ENCODE measurements at places on chromosomes 7 and 10.

DNA sequence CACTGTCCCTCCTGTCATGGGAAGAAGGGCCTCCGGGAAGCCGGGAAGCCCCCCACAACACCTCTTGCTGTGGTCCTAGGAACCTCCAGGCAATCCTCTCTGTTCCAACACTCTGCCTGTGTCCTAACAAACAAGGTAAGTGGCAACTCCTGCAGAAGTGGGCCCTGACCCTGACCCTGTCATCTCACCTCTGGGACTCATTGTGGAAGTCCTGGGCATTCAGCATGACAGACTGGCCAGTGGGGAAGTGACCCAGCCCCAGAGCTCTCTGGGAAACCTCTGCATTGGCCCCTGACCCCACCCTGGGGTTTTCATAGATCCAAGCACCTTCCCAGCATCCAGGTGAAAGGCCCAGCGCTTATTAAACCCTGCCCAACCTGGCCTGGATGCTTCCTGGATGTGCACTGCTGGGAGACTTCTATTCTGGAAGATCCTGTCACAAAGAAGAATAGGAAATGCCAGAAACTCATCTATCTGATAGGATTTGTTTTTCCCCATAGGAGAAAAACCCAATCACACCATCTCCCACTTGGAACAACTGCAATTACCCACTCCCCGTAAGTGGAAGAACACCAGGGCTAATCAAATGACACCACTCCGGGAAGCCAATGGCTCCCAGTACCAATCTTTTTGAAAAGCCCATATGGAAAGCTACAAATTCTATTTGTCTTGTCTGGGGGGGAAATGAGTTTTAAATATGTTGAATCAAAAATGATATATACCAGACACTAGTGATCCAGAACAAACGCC lies 24.3 kb downstream of the LEP start:
- DNase-seq: no peak

- peak; percentile 56 for DNase-seq
Measured at GRCh38 chr7:101743241-101743994, 74.0 kb upstream of the CUX1 start.

GRCh38 chr10:98263088-98263487 lies 4.9 kb downstream of the LOXL4 start:
- no peak for DNase-seq

- no peak for DNase-seq
Measured at GRCh38 chr7:15215616-15216015, 313.1 kb upstream of the DGKB start.

DNA sequence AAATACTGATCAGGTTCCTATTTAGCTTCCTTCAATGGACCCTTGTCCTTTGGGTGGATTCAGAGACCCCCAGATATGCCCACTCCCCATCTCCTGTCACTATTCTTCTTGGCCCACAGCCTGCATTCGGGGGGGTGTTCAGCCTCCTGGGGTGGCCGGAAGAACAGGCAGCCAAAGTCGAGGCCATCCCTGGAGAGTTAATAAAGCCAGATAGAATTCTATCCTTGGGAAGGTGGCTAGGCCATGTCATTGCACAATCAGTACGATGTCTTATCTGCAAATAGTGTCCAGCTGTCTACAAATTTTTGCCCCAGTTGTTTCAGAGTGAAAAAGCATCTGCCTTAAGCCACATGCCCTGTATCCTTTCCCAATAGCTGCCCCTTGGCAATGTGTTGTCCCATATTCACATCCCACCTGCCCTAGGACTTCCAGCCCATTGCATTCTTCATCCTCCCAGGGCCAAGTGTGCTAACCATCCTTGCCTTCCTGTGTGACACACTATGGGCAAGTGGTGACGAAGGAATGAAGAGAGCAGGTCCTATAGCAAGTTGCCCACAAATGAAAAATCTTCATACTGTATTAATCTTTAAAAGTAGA lies 9.9 kb upstream of the FAM107B start:
- no peak for DNase-seq

- no peak for DNase-seq
Measured at GRCh38 chr7:69687739-69688433, 89.6 kb downstream of the AUTS2 start.

- no peak for DNase-seq
Measured at GRCh38 chr7:116367171-116367813, 132.2 kb upstream of the CAV2 start.

DNA sequence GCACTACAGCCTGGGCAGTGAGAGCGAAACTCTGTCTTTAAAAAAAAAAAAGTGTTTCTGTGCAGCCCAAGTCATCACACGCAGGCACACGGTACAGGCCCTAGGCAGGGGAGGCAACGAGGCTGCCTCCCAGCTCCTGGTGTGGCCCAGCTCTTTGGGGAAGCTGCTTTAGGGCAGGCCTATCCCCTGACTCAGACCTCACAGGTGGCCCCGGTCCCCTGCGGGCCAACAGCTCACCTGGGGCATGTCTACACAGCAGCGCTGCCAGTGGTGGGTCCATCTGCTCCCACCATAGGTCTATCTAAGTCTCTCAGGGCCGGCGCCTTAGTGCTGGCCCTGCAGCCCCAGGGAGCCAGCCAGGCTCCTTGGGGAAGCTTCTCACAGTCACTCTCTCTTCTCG lies 31.4 kb downstream of the ZAN start:
- DNase-seq: no peak

GRCh38 chr7:134723892-134724291 lies 55.5 kb upstream of the CALD1 start:
- no peak for DNase-seq

GRCh38 chr7:8491106-8491505 lies 57.7 kb downstream of the NXPH1 start:
- DNase-seq: no peak

GRCh38 chr7:42269161-42269560 lies 32.2 kb upstream of the GLI3 start:
- no peak for DNase-seq

DNA sequence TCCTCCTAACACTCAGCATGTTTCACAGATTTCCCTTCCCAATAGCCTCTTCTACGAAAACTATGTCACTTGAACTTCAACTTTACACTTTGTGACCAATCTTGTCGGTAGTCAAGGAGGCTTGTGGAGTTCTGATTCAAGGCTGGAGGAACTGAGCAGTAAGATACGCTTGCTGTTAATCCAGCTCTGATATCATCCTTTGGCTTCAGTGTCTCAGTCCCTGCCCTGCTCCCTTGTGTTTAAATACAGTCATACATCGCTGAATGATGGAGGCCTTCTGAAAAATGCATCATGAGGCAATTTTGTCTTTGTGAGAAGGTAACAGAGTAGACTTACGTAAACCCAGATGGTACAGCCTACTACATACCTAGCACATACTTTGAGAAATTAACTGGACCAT lies 173.6 kb downstream of the RNF133 start:
- DNase-seq: no peak

DNA sequence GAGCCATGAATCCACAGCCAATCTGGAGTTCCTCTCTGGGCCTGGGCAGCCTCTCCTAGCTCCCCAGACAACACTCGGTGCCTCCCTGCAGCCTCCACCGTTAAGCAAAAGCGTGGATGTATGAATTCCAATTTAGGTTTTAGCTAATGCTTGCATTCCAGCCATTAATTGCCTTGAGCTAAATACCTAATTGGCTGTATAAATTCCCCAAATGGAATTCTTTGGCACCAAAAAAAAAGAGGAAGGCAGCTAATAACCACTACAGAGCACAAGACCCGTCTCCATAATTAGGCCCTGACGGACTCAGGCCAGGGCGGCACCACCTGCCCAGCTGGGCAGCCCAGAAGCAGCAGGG lies 140.5 kb downstream of the PTPRN2 start:
- DNase-seq: no peak

GRCh38 chr10:124048371-124049290 lies 44.8 kb downstream of the CHST15 start:
- DNase-seq: no peak

DNA sequence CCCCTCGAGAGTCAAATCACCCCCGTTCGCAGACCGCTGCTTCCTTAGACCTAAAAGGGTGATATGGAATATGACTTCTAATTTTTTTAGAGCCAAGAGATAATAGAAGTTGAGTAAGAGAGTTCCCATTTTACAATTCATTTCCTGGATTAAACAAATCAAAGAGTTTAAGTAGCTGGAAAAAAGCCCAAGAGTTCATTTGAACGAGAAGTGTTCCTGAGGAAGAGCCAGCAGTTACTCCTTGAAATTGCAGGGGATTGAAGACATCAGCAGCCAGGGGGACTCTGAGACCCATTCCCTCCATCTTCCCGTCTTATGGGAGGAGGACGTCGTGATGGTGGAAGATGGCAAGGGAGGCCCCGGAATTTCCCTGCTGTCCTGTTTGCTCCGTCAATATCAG lies 277.0 kb downstream of the WDR11 start:
- no peak for DNase-seq

DNA sequence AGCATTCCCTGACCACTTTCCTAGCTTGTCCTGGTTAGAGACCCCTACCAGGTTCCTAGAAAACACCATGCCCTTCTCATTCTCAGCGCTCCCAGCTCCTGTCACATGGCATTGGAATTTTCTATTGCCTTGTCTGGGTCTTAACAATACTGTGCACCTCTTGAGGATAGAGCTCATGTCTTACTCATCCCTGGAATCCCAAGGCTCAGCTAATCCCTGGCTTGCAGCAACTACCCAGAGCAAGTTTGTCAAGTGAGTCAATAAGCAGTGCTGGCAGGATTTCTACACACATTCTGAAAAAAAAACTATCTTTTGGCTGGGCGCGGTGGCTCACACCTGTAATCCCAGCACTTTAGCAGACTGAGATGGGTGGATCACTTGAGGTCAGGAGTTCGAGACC lies 11.7 kb upstream of the PRDX3 start:
- DNase-seq: no peak

DNA sequence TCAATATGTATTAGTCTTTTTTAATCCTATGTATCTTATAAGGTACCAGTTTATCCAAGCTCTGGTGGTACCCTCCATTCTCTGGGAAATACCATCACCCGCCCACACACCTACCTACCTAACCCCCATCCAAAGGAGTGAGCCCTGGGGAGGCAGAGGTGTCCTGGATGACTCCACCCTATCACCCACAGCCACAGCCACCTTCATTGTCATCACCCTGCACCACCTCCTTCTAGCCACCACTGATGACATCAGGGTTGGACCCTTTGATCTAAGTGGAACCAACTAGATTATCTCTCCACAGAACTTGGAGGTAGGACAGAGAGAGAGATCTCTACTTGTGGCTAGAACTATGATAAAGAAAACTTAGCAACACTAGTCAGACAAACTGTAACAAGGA lies 259.4 kb downstream of the PARD3 start:
- no peak for DNase-seq

DNA sequence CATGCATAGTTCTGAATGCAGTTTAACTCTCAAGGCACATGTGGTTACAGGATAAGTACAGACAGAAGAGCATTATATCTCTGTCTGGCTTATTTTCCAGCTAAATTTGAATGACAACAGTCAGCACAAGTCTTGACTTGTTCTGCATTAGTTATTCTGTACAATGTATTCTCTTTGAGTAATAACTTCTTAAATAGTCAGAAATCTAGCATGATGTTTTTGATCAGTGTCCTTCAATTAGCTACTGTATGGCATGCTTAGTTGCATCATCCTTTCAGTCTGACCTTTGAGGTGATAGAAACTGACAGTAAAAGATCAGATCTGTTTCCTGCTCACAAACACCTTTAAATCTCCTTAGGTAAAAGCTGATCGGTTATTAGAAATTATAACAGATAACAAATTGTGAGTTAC lies 118.1 kb downstream of the ARL4A start:
- DNase-seq: no peak

GRCh38 chr7:1592299-1592871 lies 22.6 kb upstream of the PSMG3 start:
- no peak for DNase-seq

DNA sequence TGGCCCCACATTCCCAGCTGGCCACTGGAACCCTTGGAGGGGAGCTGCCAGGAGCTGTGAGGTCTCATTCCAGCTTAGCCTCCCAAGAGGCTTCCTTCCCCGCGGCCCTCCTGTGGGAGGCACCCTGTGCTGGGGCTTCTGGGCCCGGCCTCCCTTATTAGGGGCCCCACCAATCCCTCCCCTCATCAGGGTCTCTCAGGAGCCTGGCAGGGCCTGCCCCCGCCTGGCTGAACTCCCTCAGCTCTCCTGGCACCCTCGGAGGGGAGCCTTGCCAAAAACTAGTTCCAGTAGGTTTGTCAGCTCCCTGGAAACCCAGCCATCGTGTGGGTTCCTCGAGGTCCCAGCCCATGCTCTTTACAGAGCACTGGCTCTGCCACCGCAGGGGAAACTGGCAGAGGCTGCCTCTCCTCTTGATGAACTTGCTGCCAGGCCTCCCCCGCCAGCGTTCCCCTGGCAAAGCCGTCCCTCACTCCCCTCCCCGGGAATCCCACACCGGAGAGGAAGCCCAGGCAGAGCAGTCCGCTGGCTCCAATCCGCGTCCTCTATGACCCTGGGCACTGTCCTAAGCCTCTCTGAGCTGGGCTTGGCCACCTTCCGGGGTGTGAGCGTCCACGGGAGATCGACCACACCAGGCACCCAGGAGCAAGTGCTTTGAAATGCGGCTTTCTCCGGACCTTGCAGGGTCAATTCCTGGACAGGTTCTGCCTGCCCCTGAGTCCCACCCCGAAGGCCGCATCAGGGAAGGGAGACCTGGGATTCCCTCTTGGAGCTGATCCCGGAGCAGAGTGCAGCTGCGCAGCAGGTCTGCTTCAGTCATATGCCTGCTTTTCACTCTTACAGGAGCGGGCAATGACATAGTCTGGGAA lies 139.8 kb downstream of the ARHGAP22 start:
- DNase-seq: no peak

- DNase-seq: peak; percentile 91
Measured at GRCh38 chr10:96586419-96587263, at the start of gene TM9SF3. Gene TM9SF3 (minus strand): TSS chr10:96587012. CDS start chr10:96586835, 177 bp downstream.

- no peak for DNase-seq
Measured at GRCh38 chr10:94192974-94193373, 169.8 kb downstream of the NOC3L start.

- no peak for DNase-seq
Measured at GRCh38 chr7:101232141-101232850, 5.3 kb downstream of the CLDN15 start.

DNA sequence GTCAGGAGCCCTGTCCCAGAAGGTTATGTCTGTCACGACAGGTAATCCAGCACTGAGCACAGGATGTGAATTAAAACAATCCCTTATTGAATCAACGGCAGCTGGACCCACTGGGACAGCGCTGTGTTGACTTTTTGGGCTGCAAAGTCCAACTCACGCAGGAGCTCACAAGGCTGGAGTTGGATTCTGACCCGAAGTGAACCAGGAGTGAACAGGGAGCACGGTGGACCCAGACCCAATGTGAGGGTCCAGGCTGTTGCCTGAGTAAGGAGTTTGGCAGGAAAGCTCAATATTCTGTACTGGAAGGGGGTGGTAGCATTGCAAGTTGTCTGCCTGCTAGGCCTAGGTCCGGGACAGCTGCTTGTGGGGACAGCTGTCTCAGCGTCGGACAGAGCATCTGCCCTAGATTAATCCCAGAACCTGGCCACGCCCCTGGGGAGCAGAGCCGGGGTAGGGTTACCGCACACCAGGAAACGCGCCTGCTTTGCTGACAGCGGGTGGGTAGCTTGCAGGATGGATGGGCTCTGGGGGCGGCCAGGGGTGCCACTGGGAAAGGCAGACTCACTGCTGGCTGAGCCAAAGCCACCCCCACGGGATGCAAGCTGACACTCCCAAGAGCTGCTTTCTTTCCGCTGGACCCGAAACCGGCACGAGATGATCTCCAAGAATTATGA lies 24.0 kb downstream of the COL26A1 start:
- no peak for DNase-seq

- DNase-seq: no peak
Measured at GRCh38 chr10:88979153-88979562, 11.4 kb upstream of the FAS start.

Data from effector CD4-positive, alpha-beta T cell (primary cell).